ENCODE measurements at places on chromosomes 12 and 14.
A peak's percentile ranks its signal among the peaks of the same experiment; 100 is the strongest.

DNA sequence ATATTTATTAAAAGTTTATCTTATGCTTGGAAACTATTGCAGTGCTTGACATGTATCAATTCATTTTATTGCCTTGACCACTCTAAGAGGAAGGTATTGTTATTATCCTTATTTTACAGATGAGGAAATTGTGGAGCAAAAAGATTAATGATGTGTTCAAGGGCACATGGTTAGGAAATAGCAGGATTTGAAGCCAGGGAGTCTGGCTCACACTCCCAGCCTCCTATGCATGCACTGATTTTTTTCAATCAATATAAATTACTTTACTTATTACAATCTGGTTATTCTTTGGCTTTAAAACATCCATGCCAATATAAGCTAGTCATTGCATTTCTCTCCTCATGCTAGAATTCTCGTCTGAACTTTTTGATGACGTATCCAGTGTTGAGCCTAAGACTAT lies 94.2 kb upstream of the TBX5 start:
- no peak for DNase-seq

GRCh38 chr14:31957565-31957964 lies 119.5 kb upstream of the ARHGAP5 start:
- no peak for DNase-seq

- DNase-seq, result no peak
Observed at GRCh38 chr12:113598815-113599406, 127.2 kb upstream of the LHX5 start.

DNA sequence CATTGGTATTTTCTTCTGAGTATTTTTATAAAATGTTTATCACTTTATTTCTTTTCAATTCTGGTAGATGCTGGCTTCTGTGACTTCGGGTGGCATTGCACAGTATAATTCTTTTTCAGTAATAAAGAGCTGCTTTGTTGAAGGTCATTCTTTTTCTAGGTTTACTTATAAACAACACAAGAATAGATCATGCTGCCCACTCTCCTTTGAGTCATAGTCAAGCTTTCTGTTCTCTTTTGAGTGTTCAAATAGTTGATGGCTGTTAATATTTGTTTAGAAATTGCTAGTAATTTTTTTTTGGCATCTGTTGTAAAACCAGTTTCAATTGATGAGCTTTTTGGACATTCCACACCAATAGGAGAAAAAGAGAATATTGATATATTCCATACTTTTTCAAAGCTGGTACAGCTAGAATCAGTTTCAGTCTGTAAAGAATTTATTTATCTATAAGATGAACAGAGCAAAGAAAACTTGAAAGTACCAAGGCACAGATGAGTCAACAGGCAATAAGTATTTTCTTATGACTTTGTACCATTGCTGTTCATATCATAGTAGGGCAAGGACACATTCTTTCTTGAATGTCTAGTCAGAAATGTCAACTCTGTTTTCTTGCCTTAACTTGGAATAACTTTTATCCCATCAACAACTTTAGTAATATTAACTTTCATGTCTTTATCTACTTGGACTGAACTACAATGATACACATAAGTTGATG lies 513.0 kb upstream of the SEL1L start:
- DNase-seq, result no peak

DNA sequence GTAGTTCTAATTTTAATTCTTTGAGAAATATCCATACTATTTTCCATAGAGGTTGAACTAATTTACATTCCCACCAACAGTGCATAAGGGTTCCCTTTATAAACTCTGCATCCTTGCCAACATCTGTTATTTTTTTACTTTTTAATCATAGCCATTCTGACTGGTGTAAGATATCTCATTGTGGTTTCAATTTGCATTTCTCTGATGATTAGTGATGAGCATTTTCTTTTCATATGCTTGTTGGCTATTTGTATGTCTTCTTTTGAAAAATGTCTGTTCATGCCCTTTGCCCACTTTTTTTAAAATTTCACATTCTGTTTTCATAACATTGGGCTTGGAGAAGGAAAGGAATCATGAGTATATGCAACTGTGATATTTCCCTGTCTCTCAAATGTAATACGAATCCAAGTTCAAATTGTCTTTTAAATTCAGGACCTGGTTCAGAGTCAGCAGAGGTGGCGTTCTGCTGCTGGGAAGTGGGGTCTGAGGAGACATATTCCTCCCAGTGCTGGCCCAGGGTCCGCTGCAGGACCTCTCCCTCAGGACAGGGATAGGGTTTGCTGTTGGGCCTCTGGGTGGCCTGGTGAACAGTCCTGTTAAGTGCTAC lies 81.2 kb upstream of the ETV6 start:
- no peak for DNase-seq

GRCh38 chr14:68124979-68125731 lies 305.6 kb downstream of the RAD51B start:
- no peak for DNase-seq

DNA sequence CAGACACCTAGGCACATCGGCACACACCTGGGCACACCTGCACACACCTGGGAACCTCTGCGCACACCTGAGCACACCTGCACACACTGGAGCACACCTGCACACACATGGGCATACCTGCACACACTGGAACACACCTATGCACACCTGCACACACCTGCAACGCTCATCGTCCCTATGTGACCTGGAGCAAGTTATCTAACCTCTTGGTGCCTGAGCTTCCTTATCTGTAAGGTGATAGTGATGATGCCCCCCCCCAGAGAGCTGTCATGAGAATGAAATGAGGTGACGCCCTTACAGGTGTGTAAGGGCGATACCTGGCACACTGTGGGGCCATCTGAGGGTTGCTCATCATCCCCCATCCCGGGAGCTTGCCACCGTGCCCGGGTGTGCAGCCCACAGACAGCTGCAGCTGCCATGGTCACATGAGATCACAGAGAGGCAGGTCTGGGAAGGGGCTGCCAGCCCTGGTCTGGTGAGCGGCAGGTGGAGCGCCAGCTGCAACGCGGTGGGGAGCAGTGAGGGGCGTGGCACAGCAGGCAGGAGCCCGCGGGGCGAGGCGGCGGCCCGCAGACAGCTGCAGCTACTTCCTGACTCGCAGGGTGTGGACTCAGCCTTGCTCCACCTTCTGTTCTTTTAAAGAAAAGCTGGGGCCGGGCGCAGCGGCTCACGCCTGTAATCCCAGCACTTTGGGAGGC lies 59.9 kb upstream of the FBRSL1 start:
- DNase-seq, result peak; percentile 78

- DNase-seq, result no peak
Observed at GRCh38 chr12:65106948-65107347, 14.2 kb downstream of the WIF1 start.

- DNase-seq, result no peak
Observed at GRCh38 chr14:64225151-64225757, 68.9 kb downstream of the ESR2 start.

- DNase-seq, result no peak
Observed at GRCh38 chr12:4719821-4720636, at the start of gene GALNT8. GALNT8 (plus strand) TSS chr12:4720400; CDS start chr12:4720678, 278 bp downstream.

DNA sequence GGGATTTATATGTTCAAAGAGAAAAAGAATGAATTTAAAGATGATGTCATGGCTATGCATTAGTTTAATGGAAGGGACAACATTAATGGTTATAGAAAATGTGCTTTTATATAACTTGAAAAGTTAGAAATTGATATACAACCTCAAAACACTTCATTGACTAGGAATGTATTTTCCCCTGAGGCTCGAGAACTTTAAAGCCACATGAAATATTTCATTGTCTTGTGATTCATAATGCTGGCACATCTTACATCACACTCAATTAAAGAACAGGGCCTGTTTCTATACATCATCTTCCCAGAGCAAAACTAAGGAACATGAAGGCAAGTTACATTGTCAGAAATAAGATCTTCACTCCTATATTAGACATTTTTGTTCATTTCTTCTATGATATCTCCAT lies 35.2 kb upstream of the PAWR start:
- no peak for DNase-seq

DNA sequence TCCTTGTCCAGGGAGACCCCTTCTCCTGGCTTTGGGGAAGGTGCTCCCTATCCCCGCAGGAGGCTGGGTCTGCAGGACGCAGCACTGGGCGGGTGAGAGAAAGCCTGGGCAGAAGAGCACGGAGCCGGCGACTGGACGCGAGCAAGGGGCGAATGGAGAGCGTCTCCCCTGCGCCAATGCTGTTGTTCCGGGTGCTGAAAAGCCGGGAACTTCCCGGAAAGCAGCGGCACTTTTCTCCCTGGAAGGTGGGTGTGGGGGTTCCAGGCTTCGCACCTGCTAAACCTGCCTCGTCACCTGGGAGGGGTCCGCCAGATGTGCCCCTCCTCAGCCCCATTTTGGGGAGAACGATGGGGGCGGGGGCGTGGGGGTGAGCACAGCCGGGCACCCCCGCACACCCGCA lies 417.1 kb upstream of the TMTC1 start:
- no peak for DNase-seq

GRCh38 chr12:122080149-122081082 lies 1.9 kb downstream of the MLXIP start:
- DNase-seq, result no peak

DNA sequence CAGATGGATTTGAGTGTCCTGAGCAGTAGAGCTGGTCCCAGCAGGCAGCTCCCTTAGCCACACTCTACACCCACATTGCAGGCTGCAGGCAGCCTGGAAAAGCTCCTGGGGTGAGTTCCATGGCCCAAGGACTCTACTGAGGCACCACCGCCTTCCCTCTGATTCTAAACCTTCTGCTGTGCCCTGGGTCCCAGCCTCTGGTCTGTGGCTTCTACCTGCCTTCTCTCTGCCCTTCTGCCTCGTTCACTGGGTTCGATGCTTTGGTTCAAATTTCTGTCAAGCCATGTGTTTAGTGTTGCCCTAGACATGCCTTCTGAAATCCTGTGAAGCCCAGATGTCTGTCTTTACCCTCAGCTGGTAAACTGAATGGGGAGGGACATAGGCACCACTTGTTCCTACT lies 1.5 kb upstream of the FGF6 start:
- no peak for DNase-seq

DNA sequence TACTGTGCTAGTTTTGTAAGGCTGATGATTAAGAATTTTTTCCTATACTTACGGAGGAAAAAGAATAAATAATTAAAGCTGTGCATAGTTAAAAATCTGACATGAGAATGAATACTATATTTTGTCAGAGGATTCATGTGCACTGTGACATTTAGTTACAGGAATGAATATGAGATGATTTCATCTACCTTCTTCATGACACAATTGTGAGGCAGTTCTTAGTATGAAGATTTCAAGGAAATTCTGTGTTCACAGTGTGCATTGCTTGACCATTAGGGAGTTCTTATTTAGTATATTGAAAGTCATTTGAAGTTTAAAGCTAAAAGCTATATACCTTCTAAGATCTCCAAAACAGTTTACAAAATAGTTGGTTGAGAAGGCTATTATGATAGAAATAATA lies 70.1 kb downstream of the ATF7IP start:
- no peak for DNase-seq

GRCh38 chr12:126431767-126432166 lies 1366.5 kb downstream of the AACS start:
- no peak for DNase-seq

GRCh38 chr12:68451261-68452077 lies 119.3 kb upstream of the MDM1 start:
- DNase-seq, result no peak

DNA sequence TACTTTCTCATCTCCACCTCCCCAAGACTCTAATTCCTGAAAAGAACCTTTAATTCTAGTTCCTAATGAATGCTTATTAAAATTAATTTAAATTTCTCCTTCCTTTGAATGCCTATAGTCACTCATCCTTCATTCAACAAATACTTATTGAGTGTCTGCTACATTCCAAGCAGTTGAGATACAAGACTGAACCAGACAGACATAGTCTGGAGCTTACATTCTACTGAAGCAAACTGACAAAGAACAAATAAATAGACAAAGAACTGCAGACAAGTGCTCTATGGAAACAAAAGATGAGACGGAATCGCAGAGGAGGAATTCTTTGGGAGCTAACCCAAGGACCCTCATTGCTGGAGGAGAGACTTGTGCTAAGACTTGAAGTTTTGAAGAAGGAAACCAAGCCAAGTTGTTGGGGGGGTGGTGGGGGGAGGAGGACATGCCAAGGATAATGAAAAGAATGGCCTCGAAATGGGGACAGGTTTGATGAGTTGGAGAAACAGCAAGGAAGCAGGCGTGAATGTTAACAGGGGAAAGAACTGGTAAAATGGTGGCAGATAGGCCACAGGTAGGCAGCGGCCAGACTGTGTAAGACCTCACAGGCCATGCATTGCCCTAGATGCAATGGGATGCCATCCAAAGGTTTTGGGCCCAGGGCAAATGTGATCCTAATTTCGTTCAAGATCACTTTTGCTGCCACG lies 9.7 kb upstream of the TDG start:
- no peak for DNase-seq

DNA sequence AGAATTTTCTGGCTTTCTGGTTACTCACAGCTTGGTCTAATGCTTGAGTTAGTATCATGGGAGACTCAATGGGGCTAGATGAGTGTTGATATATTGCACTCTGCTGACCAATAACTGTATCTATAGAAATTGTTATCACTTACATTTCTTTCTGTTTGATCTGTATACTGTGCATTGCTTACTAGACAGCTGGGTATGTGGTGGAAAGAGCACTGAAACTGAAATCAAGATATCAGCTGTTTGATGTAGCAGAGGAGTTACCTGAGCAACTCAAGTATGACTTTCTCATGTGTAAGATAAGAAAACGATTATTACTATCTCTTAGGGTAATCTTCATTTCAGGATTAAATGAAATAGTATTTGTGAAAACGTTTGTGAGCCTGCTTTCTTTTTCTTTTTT lies 183.0 kb downstream of the SLC15A5 start:
- no peak for DNase-seq

- no peak for DNase-seq
Observed at GRCh38 chr12:108333898-108334699, 5.0 kb downstream of the CMKLR1 start.

DNA sequence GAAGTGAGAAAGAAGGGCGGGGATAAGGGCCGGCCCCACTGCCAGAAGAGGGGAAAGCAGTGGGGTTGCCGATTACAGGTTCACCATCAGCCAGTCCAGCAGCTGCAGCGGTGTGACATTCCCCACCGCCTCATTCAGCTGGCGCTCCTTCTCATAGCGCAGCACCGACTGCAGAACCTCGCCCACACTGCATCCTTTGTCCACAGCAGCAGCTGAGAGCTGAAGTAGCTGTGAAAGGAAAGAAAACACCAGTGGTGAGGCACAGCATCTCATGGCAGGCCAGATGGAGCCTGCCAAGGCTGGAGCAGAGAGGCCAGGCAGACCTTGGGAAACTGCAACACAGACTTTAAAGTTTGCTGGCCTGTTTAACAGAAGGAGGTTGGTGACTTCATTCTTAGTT lies 33.2 kb downstream of the AKAP3 start:
- DNase-seq, result no peak

DNA sequence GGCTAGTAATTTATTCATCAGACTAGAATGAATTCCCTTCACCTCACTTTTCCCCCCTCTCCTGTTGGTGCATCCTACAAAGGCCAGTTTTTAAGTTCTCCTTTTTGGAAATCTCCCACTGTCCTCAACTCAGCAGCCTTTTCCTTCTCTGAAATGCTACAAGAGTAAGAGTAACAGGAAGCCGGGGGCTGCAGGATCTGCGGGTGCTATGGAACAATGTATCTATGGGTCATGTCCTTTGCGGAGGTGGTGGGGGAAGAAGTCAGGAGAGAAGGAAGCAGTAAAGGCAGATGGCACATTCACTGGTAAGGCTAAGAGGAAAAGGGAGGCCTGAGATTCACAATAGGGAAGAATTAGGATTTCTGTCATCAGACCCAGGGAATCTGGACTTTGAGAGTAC lies 22.2 kb upstream of the TESC start:
- DNase-seq, result no peak

All from GM12891 (cell line).